ENCODE measurements at places on chromosomes 2 and 18.

DNA sequence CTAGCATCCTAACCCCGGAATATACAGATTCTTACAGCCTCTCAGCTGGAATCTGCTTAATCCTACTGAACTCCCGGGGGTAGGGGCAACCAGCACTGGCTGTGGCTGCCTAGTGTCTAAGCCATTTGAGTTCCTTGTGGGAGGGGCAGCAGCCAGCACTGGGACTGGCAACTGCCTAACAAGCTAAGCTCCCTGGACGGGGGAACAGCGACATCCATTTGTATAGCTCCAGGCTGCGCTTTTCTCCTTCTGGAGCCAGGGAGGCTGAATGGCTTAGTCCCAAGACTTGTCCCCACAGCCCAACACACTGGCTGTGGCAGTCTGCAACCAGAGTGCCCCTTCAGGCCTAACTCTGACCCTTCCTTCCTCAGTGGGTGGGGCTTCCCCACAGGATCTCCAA is 787.2 kb downstream of the METTL4 start:
- no peak for DNase-seq

DNA sequence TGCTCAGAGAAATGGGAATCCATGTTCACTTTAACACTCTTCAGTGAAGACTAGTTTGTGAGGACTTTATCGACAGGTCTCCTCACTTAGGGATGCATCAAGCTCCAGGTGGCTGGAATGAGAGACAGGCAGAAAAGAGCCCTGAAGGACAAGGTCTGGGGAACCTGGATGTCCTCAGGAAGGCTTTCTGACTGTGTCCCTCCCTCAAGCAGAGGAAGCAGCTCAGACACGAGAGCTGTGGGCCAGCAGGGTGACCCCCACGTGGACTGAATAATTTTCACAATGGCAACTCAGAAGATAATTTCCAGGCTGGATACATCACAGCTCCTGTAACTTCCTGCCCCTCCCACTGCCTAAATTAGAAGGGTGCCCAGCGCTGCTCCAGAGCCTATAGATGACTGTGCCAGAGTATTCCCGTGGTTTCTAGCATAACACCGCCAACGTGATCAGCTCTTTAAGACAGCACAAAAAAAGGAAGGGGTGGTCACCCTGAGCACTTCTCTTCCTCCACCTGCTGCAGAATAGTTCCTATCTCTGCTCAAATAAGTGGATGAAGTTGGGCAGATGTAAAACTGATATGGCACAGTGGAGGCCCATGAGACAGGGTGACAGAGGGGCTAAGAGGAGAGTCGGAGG is 25.7 kb upstream of the NCK2 start:
- DNase-seq: no peak

DNA sequence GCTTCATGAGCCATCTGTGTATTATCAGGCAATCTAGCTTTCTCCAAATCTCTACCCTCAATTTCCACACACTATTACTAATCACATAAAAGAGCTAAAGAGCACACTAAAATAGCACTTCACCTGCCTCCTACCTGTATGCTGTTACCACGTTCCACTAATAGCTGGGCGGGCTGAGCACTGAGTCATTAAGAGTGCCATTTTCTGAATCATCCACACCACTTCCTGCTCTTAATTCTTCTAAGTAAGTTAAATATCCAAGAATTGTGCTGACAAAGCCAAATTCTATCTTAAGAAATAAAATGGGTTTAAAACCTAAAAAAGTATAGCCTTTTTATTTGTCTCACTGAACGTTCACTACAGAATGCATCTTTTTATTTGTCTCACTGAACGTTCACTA is 35.7 kb downstream of the NOL10 start:
- peak; percentile 51 for DNase-seq

DNA sequence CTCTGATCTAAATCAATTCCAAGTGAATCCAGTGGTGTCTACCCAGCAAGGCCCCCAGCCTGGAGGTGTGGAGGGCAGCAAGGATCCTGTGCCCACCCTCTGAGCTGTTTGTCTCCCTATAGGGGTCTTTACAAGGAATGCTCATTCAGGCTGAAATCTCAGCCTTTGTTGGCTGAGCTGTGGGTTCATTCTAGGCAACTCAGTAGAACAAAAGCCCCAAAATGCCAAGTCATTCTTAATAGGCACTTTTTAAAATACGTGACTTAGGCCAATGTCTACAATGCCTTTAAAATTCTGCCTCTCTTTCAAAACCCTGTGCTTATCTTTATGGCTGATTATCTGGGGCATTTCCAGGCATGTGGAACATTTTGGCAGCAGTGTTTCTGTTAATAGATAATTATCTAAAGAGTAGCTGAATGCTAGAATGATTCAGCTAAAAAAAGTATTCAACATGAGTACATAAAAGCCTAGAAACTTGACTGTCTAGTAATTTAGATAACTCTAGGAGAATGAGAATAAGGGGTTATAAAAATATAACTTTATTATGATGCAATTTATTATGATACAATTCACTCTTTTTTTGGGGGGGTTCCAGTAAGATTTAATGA is 7.4 kb downstream of the UGT1A6 start:
- DNase-seq: no peak

GRCh38 chr2:233312874-233313273 is 5.3 kb downstream of the SAG start:
- no peak for DNase-seq

GRCh38 chr2:206800506-206801417 is 35.4 kb downstream of the FASTKD2 start:
- peak; percentile 42 for DNase-seq

DNA sequence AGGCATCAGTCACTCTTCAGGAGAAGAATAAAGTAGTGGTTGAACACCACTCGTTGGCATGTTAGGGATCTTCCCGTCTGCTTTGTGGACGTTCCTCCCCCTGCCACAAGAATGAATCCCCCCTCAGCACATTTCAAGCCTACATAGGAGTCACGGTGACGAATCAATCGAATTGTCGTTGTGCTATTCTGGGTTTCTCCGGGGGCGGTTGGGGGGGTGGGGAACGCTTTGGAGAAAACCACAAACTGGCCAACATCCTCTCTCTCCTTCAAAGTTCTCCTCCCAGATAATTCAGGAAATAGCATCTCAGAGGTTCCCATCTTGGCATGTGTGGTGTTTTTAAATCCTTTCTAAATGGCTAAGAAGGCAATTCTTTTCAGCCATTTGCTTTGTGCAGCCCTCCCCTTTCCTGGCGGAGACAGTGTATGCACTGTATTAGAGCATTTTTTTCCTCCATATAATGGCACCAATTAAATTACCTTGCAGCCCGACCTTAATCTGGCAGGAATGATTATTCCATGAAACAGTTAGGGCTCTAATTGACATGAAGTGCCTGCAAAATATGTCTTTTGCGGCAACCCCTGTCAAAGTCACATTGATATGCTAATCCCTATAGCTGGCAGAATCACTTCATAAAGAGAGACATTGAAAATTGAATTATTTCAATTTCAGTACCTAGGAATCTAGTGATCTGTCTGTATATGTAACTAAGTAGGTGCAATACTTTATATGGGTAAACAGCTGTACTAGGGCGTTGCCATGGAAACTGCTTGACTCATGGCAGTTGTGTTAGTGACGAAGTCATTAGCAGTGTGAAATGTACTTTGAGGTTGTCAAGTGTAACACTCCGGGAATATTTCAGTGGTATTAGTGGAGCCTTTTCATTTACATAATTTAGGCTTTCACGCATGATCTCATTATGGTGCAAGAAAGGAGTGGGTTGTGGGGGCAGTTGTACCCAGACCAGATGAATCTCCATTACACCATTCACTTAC is 323.4 kb upstream of the SLC14A2 start:
- no peak for DNase-seq

DNA sequence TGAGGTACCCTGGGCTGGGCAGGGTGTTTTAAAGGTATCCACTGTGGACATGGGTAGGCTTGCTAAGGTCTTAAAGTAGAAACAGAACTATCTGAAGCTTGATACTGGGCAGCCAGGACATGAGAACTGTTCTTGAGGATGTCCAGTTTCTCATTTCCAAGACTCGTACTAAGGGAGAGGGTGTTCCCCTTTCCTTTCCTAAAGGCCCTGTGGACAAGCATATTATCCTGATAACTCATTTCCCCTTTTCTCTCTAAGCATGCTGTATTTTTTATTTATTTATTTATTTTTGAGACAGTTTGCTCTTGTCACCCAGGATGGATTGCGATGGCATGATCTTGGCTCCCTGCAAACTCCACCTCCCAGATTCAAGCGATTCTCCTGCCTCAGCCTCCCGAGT is 273.6 kb downstream of the PRKCE start:
- DNase-seq: no peak

GRCh38 chr18:6207116-6207515 is 207.6 kb downstream of the L3MBTL4 start:
- no peak for DNase-seq

GRCh38 chr2:85854166-85854509 is 34.7 kb downstream of the ST3GAL5 start:
- peak; percentile 37 for DNase-seq
